ENCODE measurements at places on chromosomes 5 and 9.

- H3K27me3 ChIP-seq, result no peaks in the 10 kb centered on the region
- H3K27ac ChIP-seq, result no peak overlapping the region
- no peaks in the 10 kb centered on the region for H3K4me1 ChIP-seq
- no peaks in the 10 kb centered on the region for H3K36me3 ChIP-seq
- H3K4me3 ChIP-seq, result no peak overlapping the region
- no peak for DNase-seq
Observed at GRCh38 chr5:14781106-14781505, 90.5 kb downstream of the ANKH start.

- H3K36me3 ChIP-seq, result no peaks in the 10 kb centered on the region
- no peak for DNase-seq
- no peaks in the 10 kb centered on the region for H3K4me1 ChIP-seq
- H3K4me3 ChIP-seq, result no peak overlapping the region
- no peak overlapping the region for H3K27ac ChIP-seq
Observed at GRCh38 chr5:181076920-181077319, 36.9 kb downstream of the BTNL9 start.

- peak; percentile 78 for DNase-seq
- peaks cover 3% of the 10 kb centered on the region for H3K4me1 ChIP-seq
- peak overlapping the region; percentile 67 for H3K27ac ChIP-seq
Observed at GRCh38 chr5:133423618-133424282, 188.6 kb downstream of the FSTL4 start.

GRCh38 chr5:83714810-83715209 is 5.8 kb downstream of the HAPLN1 start:
- H3K4me1 ChIP-seq, result no peaks in the 10 kb centered on the region
- H3K4me3 ChIP-seq, result no peak overlapping the region
- DNase-seq, result no peak
- H3K27ac ChIP-seq, result no peak overlapping the region

DNA sequence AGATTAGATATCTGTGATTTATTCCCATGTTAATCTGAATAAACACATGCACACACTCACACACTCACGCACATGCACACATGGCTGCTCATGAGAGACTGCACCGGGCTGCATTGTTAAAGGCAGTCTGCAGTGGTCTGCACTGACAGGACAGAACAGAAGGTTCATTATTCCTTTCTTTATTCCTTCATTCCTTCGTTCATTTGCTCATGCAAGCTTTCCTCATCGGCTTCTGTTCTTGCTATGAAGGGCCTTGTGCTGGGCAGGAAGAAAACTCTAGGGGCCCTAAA is 41.4 kb upstream of the FSTL4 start:
- H3K27me3 ChIP-seq, result no peaks in the 10 kb centered on the region
- no peaks in the 10 kb centered on the region for H3K36me3 ChIP-seq
- H3K27ac ChIP-seq, result no peak overlapping the region
- no peak overlapping the region for H3K4me3 ChIP-seq
- H3K4me1 ChIP-seq, result no peaks in the 10 kb centered on the region
- no peak for DNase-seq

- H3K27ac ChIP-seq, result no peak overlapping the region
- no peak overlapping the region for H3K4me3 ChIP-seq
- DNase-seq, result peak; percentile 18
- H3K36me3 ChIP-seq, result no peaks in the 10 kb centered on the region
- H3K27me3 ChIP-seq, result no peaks in the 10 kb centered on the region
- peaks cover 16% of the 10 kb centered on the region for H3K4me1 ChIP-seq
Observed at GRCh38 chr9:136857581-136858412, 5.7 kb downstream of the MAMDC4 start.

- H3K27me3 ChIP-seq, result no peaks in the 10 kb centered on the region
- no peak overlapping the region for H3K4me3 ChIP-seq
- DNase-seq, result no peak
Observed at GRCh38 chr9:92185681-92186080, 70.5 kb upstream of the SPTLC1 start.

- no peak overlapping the region for H3K4me3 ChIP-seq
- H3K36me3 ChIP-seq, result no peaks in the 10 kb centered on the region
- DNase-seq, result no peak
- H3K27me3 ChIP-seq, result no peaks in the 10 kb centered on the region
Observed at GRCh38 chr5:134555223-134555889, 29.9 kb downstream of the JADE2 start.

DNA sequence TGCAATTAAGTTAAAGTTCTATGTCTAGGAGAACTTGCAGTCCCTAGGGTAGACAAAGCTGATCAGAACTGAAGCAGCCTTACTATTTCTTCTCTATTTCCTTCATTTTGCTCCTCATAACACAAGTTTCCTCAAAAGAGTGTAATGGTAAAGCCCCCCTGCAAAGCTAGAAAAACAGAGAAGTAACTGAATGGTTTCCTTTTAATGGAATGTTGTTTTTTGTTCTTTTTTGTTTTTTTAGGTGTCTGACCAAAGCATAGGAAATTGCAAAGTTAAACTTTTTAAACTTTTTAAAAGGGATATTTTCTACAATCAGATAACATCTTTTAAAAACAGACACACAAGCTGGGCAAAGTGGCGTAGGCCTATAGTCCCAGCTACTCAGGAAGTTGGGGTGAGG is 145.7 kb downstream of the TLE1 start:
- H3K27me3 ChIP-seq, result no peaks in the 10 kb centered on the region
- no peak overlapping the region for H3K4me3 ChIP-seq
- no peak for DNase-seq
- no peak overlapping the region for H3K27ac ChIP-seq
- no peaks in the 10 kb centered on the region for H3K36me3 ChIP-seq
- H3K4me1 ChIP-seq, result peaks cover 18% of the 10 kb centered on the region

- no peaks in the 10 kb centered on the region for H3K4me1 ChIP-seq
- H3K27ac ChIP-seq, result no peak overlapping the region
Observed at GRCh38 chr9:133090187-133090586, 28.4 kb downstream of the CEL start.

GRCh38 chr9:98916660-98917059 is 27.0 kb upstream of the COL15A1 start:
- H3K4me1 ChIP-seq, result no peaks in the 10 kb centered on the region
- H3K36me3 ChIP-seq, result no peaks in the 10 kb centered on the region
- no peaks in the 10 kb centered on the region for H3K27me3 ChIP-seq
- DNase-seq, result peak; percentile 39
- H3K4me3 ChIP-seq, result no peak overlapping the region
- no peak overlapping the region for H3K27ac ChIP-seq

DNA sequence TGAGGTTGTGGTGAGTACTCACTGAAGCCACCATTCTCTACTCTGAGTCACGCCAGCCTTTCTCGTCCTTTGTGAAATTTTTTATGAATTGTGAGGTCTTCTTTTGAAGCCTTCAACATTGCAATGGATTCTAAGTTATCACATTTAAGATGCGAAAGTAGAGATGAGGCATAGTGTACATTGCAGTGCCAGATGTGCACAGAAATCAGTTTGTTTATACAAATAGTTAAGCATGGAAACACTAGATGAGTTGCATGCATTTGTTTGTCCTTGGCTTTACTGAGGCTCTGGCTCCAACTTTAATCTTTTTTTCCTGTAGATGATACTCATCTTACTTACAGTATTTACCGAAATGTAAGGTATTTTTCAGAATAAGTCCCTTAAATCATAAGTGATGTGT is 453.7 kb upstream of the RIOK2 start:
- no peak for DNase-seq
- no peaks in the 10 kb centered on the region for H3K27me3 ChIP-seq
- H3K36me3 ChIP-seq, result no peaks in the 10 kb centered on the region
- no peak overlapping the region for H3K27ac ChIP-seq
- H3K4me1 ChIP-seq, result no peaks in the 10 kb centered on the region

GRCh38 chr5:146622391-146622790 is 106.4 kb upstream of the GPR151 start:
- no peak overlapping the region for H3K4me3 ChIP-seq
- H3K27me3 ChIP-seq, result no peaks in the 10 kb centered on the region
- H3K27ac ChIP-seq, result no peak overlapping the region
- H3K36me3 ChIP-seq, result no peaks in the 10 kb centered on the region
- H3K4me1 ChIP-seq, result no peaks in the 10 kb centered on the region
